AG08395 (cell line): ENCODE measurements at places on chromosomes 16 and 17.
A peak's percentile ranks its signal among the peaks of the same experiment; 100 is the strongest.

- DNase-seq, result no peak
These were observed 47.5 kb downstream of the RNF213 start for GRCh38 chr17:80307994-80308691.

DNA sequence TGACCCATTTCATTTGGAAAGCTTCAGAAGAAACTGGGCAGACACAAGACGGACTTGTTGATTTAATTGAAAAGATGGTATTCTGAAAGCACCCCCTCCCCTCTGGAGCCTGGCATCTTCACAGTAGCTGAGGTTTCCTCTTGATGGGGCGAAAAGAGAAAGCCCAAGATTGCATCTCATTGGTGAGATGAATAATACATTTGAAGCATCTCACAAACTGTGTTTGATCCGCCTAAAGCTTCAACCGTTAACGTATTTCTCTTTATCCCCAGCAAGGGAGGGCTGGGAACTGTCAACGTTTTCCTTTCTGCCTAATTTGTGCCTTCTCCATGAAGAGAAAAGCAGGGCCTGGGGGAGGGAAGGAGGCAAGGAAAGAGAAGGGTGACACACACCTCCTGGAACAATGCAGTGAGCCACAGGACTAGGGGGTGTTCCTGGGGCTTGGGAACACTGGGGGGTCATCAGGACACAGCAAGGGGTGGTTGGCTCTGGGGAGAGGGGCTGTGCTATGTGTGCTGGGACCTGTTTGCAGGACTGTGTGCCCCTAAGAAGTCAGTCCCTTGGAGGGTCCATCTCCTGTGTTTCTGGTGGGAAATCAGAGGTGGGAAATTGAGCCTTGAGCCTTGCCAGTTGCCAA, 18.5 kb upstream of the PIPOX start:
- no peak for DNase-seq

- no peak for DNase-seq
These were observed 333.8 kb downstream of the HAPSTR1 start for GRCh38 chr16:9425236-9425635.

DNA sequence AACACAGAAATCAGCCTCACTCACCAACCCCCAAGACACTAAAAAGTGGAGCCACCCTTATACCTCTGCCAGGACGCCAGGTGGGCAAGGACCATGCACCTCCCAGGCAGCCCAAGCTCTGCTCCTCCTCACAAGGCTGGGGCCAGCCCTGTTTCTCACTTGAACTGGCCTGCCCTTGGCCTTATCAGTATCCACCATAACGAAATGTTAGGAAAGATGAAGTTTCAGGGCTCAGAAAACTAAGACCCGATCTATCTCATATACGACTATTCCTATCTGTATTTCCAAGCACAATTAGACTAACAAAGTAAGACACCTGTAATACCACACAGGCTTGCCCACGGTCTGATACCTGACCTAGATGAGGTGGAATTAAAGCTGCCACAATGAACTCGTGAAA, 6.9 kb downstream of the FBXO31 start:
- no peak for DNase-seq

DNA sequence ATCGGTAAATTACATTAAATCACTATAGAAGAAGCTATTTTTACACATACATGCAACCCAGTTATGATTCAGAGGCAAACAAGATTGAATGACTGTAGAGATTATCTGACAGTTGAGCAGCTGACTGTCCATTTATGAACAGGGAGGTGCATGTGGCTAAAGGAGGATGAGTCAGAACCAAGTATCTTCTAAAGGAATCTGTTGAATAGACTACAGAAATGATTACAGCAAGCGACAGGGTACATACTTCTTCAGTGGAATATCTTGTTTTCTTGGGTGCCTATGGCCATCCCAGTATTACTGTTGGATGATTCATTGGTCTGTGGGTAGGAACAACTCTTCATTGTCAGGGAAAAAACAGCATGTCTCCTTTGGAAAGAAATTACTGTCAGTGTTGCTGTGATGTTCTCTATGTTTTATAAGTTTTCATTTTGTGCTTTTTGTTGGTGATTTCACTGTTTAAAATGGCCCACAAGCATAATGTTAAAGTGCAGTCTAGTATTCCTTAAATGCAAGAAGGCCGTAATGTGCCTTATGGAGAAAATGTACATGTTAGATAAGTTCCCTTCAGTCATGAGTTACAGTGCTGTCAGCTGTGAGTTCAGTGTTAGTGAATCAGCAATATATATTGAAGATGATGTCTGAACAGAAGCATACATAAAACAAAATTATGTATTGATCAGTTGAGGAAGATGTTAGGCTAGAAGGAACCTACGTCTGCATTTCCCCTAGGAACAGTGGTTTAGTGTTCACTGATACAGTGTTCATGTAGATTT, 27.0 kb downstream of the CBFB start:
- peak; percentile 94 for DNase-seq

- peak; percentile 32 for DNase-seq
These were observed 6.0 kb upstream of the GLIS2 start for GRCh38 chr16:4309833-4310266.

DNA sequence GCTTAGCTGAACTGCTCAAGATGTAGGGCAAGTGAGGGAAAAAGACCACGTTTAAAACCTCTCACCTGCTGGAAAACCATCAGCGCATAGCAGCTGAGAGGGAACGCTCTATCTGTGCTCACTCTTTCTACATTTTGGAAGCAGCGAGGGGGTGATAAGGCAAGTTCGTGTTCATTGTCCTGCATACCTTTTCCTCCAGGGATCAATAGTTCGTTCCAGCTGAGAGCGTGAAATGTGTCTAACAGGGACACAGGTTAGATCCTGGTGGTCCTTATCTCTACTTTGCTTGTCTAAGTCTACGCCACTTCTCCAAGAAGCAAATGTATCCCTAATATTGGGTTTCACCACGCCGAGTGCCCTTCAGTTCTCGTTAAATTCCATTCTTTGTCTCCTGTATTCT, 183.5 kb upstream of the ZFHX3 start:
- no peak for DNase-seq

- DNase-seq, result no peak
These were observed 10.4 kb downstream of the PRSS54 start for GRCh38 chr16:58284469-58284868.

DNA sequence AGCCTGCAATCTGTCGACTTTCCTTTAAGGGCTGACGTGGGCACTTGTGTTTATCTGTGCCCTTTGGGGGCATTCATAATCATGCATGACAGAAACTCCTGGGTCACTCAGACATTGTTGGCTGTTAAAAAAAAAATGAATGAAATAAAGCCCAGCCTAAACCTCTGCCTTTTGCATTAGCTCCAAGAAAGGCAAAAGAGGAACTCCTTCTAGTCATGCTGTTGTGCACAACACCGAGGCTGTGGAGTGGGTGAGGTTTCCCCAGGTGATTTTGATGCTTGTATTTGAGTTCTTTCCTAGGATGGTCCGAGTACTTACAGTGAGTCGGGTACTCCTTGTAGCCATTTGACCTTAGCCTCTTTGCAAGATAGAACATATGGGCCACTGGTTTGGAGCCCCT, 49.6 kb upstream of the IRX6 start:
- DNase-seq, result no peak

DNA sequence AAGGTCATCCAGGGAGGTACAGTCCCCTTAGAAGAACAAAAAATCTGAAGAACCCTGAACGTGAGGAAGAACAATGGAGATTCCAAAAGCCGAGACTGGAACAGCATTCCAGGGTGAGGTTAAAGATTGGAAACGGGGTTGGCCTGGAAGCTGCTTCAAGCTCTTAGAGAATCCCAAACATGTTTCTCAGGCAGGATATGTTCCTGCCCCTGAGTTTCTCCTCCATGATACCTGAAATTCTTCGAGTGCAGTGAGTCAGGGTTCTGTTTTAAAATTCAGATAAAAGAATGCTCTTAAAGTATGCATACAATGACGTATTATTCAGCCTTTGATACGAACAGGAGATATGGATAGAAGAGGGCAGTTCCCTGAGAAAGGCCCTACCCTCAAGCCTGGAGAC, 293.1 kb downstream of the HS3ST3B1 start:
- no peak for DNase-seq

GRCh38 chr16:22424161-22424937, 49.9 kb upstream of the CDR2 start:
- DNase-seq, result peak; percentile 47

- DNase-seq, result no peak
These were observed 10.0 kb downstream of the CNGB1 start for GRCh38 chr16:57960826-57961472.

- no peak for DNase-seq
These were observed 255.3 kb upstream of the PMFBP1 start for GRCh38 chr16:72427051-72427782.

GRCh38 chr17:4533523-4534504, 21.4 kb downstream of the MYBBP1A start:
- no peak for DNase-seq

- peak; percentile 64 for DNase-seq
These were observed 21.9 kb upstream of the CDH5 start for GRCh38 chr16:66344533-66345145.
